ENCODE measurements at places on chromosomes 6 and 20.

- DNase-seq: no peak
These were observed 22.8 kb upstream of the PRSS16 start for GRCh38 chr6:27224729-27225128.

DNA sequence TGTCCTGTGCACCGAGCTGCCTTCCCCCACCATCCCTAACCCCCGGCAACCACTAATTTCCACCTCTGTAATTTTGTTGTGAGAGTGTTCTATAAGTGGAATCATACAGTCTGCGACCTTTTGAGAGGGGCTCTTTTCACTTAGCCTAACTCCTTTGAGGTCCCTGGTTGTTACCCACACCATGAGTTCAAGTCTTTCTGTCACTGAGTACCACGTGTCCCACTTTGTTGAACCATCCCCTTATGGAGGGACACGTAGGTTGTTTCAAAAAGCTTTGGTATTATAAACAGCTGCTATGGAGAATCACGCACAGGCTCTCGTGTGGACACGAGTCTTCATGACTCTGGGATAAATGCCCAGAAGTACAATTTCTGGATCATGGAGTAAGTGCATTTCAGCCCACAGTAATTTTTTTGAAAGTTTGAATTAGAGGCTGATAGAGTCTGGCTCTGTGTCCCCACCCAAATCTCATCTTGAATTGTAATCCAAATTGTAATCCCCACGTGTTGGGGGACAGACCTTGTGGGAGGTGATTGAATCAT, 9.5 kb downstream of the FAM209B start:
- no peak for DNase-seq

DNA sequence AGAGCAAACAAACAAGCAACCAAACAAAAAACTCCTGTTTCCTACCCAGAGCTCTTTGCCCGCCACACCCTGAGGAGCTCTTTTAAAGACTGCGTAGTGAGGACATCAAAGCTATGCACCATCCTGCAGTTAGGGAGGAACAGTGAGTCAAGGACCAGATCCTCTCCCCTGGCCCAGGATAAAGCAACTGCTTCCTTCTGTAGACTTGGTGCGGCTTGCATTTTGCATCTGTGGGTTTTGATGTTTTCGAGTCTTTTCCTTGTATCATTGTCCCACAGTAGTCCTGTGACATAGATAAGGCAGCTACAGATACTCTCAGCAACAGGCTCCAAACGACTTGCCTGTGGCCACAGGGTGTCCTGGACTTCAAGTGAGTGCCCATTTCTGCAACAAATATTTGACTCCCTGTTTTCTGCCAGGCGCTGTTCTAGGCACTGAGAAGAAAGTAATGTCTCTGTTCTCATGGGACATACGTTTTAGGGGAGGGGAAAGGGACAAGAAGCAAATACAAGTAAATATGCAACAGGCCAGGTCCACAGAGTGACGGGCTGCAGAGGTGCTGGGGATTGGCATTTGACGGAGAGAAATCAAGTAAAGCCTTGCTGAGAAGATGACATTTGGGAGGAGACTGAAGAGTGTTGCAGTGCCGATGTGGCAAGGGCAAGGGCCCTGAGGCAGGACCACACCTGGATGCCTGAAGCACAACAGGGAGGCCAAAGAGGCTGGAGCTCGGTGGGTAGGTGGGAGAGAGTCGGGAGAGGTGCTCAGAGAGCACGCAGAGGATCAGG, 35.9 kb upstream of the MAP3K4 start:
- DNase-seq: no peak

DNA sequence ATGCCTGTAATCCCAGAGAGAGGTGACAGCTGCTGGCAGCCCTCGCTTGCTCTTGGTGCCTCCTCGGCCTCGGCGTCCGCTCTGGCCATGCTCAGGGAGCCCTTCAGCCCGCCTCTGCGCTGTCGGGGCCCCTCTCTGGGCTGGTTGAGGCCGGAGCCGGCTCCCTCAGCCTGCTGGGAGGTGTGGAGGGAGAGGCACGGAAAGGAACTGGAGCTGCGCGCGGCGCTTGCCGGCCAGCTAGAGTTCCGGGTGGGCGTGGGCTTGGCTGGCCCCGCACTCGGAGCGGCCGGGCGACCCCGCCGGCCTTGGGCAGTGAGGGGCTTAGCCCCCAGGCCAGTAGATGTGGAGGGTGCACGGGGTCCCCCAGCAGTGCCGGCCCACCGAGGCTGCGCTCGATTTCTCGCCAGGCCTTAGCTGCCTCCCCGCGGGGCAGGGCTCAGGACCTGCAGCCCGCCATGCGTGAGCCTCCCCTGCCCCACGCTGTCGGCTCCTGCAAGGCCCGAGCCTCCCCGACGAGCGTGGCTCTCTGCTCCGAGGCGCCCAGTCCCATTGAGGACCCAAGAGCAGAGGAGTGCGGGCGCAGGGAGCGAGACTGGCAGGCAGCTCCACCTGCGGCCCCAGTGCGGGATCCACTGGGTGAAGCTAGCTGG, 34.6 kb downstream of the C6orf52 start:
- no peak for DNase-seq

- DNase-seq: no peak
These were observed 114.5 kb upstream of the SOX4 start for GRCh38 chr6:21478883-21479539.

DNA sequence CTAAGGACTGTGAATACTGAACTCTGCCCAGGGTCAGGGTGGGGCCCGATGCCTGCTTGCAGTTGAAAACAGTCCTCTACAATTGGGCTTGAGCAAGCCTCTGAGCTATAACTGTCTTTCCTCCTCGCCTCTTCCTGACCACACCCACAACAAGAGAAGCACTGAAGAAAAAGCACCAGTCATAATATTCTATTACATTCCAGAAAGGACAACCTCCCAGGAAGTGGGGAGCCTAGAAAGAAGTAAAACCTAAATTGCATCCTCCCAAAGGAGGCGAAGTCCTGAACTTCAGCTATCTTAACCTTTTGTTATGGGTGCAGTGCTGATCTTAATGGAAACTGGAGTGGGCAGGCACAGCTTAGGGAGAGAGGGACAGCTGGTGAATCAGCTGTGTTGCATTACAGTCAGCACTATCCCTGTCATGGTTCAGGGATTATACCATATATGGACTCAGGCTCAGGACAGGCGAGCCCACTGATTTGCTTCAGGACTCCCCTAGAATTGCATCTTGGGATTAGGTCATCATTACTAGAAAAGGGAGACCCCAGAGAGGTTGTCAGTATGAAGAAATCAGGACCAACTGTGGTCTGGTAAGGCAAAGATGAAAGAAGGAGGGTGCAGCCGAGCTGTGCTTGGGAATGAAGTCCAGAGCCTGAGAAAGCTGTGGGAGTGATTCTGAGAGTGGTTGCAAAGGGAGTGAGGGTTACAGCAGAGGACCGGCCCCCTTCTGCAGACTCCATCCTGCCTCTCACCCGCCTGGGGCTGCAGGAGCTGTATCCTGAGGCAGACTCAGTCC, 18.3 kb upstream of the TRAM2 start:
- DNase-seq: peak; percentile 60

DNA sequence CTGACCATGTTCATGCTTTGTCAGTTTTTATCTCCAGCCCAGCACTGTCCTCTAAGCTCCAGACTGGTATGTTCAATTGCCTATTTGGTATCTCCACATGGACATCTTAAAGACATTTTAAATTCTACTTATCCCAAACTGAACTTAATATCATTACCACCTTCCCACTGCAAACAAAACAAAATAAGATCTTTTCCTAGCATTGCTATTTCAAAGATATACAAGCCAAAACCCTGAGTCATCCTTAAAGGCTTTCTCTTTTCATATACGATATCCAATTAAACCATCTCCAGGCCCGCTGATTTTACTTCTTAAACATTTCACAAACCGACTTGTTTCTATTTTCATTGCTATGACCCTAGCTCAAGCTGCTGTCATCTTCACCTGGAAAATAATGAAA, 35.1 kb upstream of the HS3ST5 start:
- DNase-seq: no peak

- DNase-seq: peak; percentile 71
These were observed 616 bp downstream of the TUBB start for GRCh38 chr6:30720738-30721197.

- DNase-seq: no peak
These were observed 2.5 kb downstream of the MCM9 start for GRCh38 chr6:118932421-118932820.

DNA sequence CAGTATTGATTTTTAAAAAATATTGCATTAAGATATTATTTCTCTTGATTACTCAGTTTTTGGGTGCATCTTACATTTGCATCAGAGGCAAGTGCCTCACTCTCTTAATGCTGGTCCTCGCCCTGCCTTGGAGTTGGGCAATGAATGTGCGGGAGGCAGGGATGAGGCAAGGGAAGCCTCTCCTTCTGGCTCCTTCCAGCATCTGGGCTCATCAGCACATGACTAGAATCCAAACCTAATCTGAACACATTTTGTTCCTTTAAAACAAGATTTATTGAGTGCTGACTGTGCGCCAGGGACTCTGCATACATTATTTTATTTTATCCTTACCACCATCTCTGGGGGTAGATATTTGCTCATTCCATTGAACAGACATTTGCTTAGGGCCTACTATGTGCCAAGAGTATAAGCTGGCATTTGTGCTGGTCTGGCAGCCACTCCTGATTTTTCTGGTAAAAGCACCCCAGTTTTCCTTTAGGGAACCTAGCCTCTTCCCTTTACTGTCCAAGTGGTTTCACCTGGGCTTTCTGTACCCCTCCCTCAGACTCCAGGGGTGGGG, 71.9 kb upstream of the ZNFX1 start:
- no peak for DNase-seq

DNA sequence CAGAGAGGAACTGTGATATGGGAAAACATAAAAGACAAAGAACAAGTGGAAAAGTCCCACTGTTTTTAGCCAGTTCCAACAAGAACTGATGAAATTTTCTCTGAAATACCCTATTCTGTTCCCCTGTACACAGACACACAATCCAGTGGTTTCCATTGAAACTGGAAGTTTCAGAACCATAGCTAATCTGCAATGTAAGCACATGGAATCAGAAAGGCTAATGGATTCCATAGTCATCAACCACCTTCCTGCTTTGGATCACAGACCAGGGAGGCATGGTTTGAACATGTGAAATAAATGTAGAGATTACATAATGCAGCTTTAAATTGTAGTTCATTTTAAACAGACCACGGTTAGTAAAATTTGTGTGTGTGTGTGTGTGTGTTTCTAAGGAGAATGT, 242.1 kb downstream of the GJA1 start:
- DNase-seq: no peak

GRCh38 chr6:27098956-27099355, 148.5 kb upstream of the PRSS16 start:
- no peak for DNase-seq

- DNase-seq: no peak
These were observed 6.3 kb downstream of the SDCBP2 start for GRCh38 chr20:1322511-1323245.

DNA sequence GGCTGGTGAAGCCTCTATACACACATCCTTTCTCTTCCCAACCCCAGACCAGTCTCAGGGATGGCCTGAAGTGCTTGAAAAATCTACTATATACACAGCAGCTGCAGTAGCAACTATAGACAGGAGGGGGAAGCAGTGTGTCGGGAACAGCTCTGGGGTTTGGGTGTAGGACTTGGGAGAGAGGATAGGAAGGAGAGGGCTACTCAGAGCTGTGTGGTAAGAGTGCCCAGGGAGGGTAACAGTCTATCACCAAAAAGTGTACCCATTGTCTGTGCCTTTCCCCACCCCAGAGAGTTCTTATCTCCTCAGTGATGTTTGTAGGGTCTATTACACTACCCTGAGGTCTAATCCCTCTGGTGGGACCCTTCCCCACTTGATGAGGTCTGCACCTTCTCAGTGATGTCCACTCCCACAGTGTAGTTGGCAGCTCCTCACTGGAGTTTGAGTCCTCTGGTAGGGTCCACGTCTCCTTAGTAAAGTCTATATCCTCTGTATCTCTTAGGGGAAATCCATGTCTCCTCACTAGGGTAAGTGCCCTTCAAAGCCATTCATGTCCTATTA, 1.5 kb upstream of the GGT7 start:
- peak; percentile 18 for DNase-seq

GRCh38 chr6:97059473-97059872, 134.9 kb downstream of the KLHL32 start:
- DNase-seq: no peak

GRCh38 chr6:15102241-15102640, 143.6 kb upstream of the JARID2 start:
- DNase-seq: no peak

DNA sequence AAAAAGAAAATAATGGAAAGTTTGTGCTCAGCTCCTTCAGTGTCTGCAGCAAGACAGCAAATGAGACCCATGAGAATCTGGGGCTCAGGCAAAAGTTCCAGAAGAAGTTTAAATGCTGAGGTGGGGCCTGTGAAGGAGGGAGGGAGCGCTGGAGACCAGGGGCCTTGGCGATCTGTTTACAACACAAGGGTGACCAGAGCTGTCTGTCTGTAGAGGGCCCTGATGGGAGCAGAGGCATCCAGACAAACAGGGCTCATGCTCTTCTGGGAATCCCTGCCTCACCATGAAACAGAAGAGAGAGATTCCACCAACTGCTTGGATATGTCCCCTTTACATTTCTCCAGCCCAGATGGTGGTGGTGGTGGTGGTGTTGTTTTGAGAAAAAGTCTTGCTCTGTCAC, 79.3 kb upstream of the SHLD1 start:
- no peak for DNase-seq

DNA sequence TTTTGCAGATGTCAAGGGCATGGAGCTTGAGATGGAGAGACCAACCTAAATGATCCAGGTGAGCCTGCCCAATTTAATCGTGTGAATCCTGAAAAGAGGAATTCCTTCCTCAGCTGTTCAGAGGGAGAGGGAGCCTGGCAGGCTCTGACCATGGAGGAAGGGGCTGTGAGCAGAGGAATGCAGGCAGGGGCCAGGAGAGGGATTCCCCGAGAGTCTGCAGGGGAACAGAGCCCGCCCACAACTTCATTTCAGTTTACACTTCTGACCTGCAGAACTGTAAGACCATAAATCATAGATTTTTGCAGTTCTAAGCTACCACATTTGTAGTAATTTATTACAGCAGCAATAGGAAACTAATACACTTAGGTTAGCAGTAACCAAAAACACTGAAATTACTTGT, 164.1 kb downstream of the TBXT start:
- DNase-seq: no peak

- DNase-seq: no peak
These were observed 91.3 kb downstream of the AKAP7 start for GRCh38 chr6:131226459-131227157.

GRCh38 chr6:168808232-168808631, 367.2 kb downstream of the SMOC2 start:
- no peak for DNase-seq

DNA sequence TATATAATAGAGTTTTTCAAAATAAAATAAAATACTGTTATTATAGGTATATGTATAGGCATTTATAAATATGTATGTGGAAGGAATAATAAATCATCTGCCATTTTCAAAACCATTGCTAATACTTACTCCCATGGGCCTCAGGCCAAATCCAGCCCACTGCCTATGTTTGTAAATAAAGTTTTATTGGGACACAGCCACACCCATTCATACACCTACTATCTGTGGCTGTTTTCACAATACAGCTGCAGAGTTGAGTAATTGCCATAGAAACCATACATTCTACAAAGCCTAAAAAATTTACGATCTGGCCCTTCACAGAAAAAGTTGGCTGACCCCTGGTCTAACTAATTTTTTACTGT, 9.5 kb downstream of the ALDH5A1 start:
- no peak for DNase-seq

- no peak for DNase-seq
These were observed 1.3 kb downstream of the HINT3 start for GRCh38 chr6:125957845-125958244.

- DNase-seq: no peak
These were observed 103.5 kb upstream of the TRAF3IP2 start for GRCh38 chr6:111709201-111709600.
